H4 (cell line): ENCODE measurements at places on chromosomes 6 and 20. TPM values are rescaled to one million over a fixed set of nuclear protein-coding genes. Genes with fewer than 3 reads are reported as not detected.

The HLA-DOA gene
- total RNA-seq: 0.14 TPM in 1 of 2 replicates, not detected in the other

The GLYATL3 gene
- not detected in 2 replicates for total RNA-seq

The CGA gene
- not detected in 2 replicates for total RNA-seq

The PXMP4 gene
- 2.5 TPM in 2 replicates for total RNA-seq

The SENP6 gene
- 42.7 and 63.4 TPM in 2 replicates for total RNA-seq

The NR2E1 gene
- 0.39 and 0.51 TPM in 2 replicates for total RNA-seq

The TTLL9 gene
- 0.27 TPM in 1 of 2 replicates, not detected in the other for total RNA-seq

The NUS1 gene
- 11.7 and 12.2 TPM in 2 replicates for total RNA-seq

The RAET1G gene
- total RNA-seq: not detected in 2 replicates

The WFDC2 gene
- total RNA-seq: not detected in 2 replicates

The MAP3K5 gene
- 2.1 and 2.2 TPM in 2 replicates for total RNA-seq

The NKX2-2 gene
- 0.56 and 1.2 TPM in 2 replicates for total RNA-seq

The ARMC12 gene
- total RNA-seq: 0.33 TPM in 1 of 2 replicates, not detected in the other

The SIM1 gene
- total RNA-seq: 0.02 TPM in 1 of 2 replicates, not detected in the other

The HMGCLL1 gene
- 0.19 TPM in 1 of 2 replicates, not detected in the other for total RNA-seq

The OR2H1 gene
- not detected in 2 replicates for total RNA-seq

The TBP gene
- total RNA-seq: 11.4 and 13.1 TPM in 2 replicates

The RIPK1 gene
- total RNA-seq: 10.1 and 14.2 TPM in 2 replicates

The HS3ST5 gene
- total RNA-seq: not detected in 2 replicates

The ACSS1 gene
- 0.10 and 0.21 TPM in 2 replicates for total RNA-seq

The TOMM6 gene
- 222 and 348 TPM in 2 replicates for total RNA-seq

The NFATC2 gene
- 0.08 and 0.23 TPM in 2 replicates for total RNA-seq

The XKR7 gene
- total RNA-seq: not detected in 2 replicates

The SRMS gene
- not detected in 2 replicates for total RNA-seq

The MRPS26 gene
- 78.0 and 80.0 TPM in 2 replicates for total RNA-seq

The DCBLD1 gene
- total RNA-seq: 17.3 and 28.6 TPM in 2 replicates

The RXRB gene
- 7.8 and 8.3 TPM in 2 replicates for total RNA-seq

The IMPG1 gene
- 0.14 TPM in 1 of 2 replicates, not detected in the other for total RNA-seq

The COL19A1 gene
- total RNA-seq: 1.5 TPM in 1 of 2 replicates, not detected in the other

The ZMYND8 gene
- total RNA-seq: 9.0 and 11.7 TPM in 2 replicates

The METTL24 gene
- 0.25 TPM in 1 of 2 replicates, not detected in the other for total RNA-seq

The RNF217 gene
- 3.8 and 7.0 TPM in 2 replicates for total RNA-seq

The GSTA4 gene
- total RNA-seq: 14.9 and 19.2 TPM in 2 replicates

The ITCH gene
- 25.4 and 32.5 TPM in 2 replicates for total RNA-seq

The ANGPT4 gene
- 0.53 and 1.3 TPM in 2 replicates for total RNA-seq

The FAXC gene
- 6.0 and 13.0 TPM in 2 replicates for total RNA-seq

The PACRG gene
- total RNA-seq: not detected in 2 replicates

The TTK gene
- total RNA-seq: 27.1 and 32.3 TPM in 2 replicates

The RRAGD gene
- 28.8 and 35.0 TPM in 2 replicates for total RNA-seq

The GJA10 gene
- total RNA-seq: not detected in 2 replicates

The PSMB9 gene
- 120 and 150 TPM in 2 replicates for total RNA-seq

The SRF gene
- 11.0 and 12.8 TPM in 2 replicates for total RNA-seq

The NKAIN2 gene
- 0.23 and 0.45 TPM in 2 replicates for total RNA-seq

The RFX6 gene
- total RNA-seq: not detected in 2 replicates

The ETV7 gene
- 0.99 and 1.2 TPM in 2 replicates for total RNA-seq

The ELOVL2 gene
- total RNA-seq: 0.58 and 0.85 TPM in 2 replicates

The GRM1 gene
- 0.02 and 0.53 TPM in 2 replicates for total RNA-seq

The ZC2HC1B gene
- total RNA-seq: not detected in 2 replicates

The SNAP91 gene
- 0.43 and 1.6 TPM in 2 replicates for total RNA-seq

The ANKEF1 gene
- total RNA-seq: 4.1 and 4.4 TPM in 2 replicates

The BPIFB1 gene
- total RNA-seq: 0.56 and 0.76 TPM in 2 replicates

The SPATS1 gene
- not detected in 2 replicates for total RNA-seq

The TMEM244 gene
- not detected in 2 replicates for total RNA-seq

The EDN1 gene
- 3.5 and 6.7 TPM in 2 replicates for total RNA-seq
